Thoracic aorta (tissue), 2 donors: ENCODE measurements at places on chromosomes 3 and 15.

DNA sequence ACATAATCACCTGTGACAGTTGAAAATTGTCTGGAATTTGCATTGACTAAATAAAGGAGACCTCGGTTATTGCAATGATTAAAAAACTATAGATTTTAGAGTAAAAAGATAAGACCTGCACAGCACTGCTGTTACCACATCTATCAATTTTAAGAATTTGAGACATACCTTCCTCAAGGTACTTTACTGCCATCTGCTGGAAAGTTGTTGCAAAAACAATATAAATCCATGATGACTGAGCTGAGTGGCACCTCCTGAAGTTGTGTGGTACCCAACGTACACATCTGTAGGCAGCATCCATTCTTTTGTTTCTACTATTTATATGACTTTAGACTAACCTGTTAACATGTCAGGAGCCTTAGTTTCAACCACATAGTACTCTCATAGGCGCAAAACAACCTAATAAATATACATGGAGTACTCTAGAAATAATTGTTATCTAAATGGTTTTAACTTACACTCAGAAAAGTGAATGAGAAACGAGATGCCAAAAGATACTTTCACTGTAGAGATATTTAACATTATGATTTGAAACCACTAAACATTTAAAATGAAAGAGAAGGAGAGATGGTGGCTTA lies 106.7 kb downstream of the GHSR start:
- no peak for DNase-seq

DNA sequence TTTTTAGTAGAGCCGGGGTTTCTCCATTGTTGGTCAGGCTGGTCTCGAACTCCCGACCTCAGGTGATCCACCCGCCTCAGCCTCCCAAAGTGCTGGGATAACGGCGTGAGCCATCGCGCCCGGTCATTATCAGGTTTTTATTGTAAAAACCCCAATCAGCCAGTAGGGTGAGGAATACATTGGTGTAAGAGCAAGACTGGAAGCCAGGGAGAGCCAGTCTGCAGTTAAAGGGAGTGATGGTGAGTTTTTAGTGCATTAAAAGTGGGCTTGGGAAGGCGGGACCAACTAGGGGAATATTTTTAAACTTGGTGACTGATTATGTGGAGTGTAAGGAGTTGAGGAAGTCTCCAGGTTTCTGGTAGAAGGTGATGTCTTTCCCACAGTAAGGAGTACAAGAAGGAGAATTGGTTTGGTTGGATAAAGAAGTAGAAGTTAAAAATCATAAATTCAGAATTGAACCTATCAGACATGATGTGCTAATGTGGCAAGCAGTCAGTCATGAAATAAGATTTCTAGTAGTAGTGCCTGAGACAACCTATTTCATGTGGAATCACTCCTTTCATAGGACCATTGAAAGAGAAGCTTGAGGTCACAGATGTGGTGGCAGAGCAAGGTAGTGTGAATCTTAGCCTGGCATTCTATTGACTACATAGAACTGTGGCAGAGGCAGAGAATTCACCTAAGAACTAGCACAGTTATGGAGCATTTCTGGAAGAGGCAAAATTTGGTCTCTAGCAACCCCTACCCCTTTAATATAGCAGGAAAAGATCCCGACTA lies 2.4 kb upstream of the DCBLD2 start:
- no peak for DNase-seq

DNA sequence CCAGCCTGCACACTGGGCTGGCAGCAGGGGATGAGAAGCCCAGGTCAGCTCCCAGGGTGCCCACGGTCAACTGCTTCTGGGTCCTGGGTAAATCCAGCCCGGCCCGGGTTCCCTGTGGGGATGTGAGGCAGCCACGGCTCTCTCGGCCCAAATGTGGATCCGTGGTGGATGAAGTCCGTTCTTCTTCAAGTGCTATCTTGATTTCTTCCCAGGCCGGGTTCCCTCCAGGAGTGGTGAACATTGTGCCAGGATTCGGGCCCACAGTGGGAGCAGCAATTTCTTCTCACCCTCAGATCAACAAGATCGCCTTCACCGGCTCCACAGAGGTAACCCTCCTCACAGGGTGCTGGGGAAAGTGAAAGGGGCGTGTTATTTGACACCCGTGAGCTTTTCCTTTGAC lies 16.1 kb downstream of the ALDH1A3 start:
- no peak for DNase-seq

DNA sequence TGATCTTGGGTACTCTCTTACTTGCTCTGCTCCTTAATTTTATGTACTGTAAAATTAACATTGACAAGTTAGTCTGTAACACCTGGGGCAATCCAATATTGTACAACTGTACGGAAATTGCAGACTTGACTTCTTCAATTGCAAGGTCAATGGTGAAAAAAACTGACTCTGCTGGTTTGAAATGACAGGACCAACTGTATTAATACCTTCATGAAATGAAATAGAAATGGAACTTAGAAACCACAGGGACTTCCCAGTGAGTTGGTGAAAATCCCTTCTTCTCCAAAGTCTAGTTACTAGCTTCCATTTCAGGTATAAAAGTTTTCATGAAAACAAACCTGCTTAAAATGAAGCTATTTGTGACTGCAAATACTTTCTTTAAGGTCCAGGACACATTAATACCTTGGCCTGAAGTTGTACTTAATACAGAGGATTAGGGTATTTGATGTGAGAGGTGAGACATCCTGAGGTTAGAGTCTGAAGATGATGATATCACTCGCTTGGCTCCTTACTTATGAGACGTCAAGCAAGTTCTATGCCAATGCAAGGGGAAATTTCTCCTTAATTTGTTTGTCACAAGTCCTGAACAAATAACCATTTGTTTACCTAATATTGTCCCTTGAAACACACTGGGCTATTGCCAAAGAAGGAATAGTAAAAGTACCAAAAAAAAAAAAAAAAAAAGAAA lies 226.2 kb upstream of the TP63 start:
- no peak for DNase-seq

DNA sequence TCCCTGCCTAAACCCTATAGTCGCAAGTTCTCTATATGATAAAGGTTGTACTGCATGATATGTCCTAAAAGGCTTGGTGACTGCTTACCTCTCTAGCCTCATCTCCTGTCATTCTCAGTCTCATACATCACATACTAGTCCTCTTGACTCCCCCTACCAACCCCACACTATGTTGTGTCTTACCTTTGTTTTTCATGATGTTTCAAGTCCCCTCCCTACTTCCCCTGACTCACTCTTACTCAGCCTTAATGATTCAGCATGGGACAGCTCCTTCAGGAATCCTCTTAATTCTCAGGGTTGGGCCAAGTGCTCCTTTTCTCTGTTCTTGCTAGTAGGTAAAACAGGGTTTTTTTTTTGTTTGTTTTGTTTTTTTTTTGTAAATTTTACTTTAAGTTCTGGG lies 49.6 kb downstream of the SLMAP start:
- DNase-seq, result no peak
